ENCODE measurements at places on chromosomes 4 and X.

- no peak for DNase-seq
Measured at GRCh38 chrX:71612256-71612655, 6.1 kb downstream of the CXCR3 start.

DNA sequence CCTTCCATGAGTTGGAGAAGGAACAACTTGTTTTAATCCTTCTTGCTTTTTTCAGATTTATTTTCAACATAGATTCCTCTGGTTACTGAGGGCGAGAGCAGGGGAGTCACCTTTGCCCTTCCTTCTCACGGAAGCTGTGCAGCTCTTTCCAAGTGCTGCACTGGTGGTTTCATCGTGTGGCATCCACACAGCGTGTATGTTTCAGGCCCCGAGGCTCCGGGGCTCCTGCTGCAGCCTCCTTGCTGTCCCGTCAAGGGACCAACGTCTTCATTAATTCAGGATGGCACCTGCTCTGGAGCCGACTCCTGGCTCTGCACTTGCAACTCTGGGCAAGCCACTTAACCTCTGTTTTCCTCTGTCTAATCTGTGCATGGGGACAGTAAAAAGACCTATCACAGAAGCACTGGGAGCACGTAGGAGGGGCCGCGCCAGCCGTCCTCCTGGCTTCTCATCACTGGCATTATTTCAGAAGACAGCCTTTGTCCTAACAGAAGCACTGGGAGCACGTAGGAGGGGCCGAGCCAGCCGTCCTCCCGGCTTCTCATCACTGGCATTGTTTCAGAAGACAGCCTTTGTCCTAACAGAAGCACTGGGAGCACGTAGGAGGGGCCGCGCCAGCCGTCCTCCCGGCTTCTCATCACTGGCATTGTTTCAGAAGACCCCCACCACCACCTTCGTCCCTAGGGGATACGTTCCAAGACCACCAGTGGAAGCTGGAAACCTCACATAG is 117.8 kb upstream of the NKX1-1 start:
- no peak for DNase-seq

DNA sequence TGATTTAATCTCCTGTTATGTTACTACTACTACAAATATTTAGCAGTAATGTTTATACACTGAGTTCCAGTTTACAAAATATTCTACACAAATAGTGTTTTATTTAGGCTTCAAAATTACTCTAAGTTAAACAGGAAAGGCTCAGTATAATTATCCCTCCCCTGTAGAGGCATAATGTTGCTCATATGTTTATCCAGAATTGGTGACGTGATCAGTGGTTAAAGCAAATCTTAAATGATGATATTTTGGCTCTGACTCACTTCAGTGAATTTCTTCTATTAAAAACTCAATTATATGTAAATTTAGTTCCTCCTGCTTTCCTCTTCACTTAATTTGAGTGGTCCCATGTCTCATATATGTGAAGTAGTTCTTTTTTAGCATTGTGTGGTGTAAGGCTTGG is 438.5 kb downstream of the ADGRL3 start:
- no peak for DNase-seq

DNA sequence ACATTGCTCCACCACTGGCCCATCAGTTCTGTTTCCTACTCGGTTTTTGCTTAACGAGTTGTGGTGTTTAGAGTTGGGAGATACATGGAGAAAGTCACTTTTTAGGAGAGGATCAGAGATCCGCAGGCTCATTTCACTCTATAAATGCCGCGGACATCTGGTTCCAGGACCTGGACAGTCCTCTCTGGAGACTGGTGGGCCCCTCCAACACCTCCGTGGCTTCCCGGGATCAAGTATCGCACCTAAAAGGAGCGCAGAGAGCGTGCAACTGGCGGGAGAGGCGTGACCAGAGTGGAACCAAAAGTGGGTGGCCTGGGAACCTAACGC is 9.9 kb upstream of the CLTRN start:
- DNase-seq = no peak

DNA sequence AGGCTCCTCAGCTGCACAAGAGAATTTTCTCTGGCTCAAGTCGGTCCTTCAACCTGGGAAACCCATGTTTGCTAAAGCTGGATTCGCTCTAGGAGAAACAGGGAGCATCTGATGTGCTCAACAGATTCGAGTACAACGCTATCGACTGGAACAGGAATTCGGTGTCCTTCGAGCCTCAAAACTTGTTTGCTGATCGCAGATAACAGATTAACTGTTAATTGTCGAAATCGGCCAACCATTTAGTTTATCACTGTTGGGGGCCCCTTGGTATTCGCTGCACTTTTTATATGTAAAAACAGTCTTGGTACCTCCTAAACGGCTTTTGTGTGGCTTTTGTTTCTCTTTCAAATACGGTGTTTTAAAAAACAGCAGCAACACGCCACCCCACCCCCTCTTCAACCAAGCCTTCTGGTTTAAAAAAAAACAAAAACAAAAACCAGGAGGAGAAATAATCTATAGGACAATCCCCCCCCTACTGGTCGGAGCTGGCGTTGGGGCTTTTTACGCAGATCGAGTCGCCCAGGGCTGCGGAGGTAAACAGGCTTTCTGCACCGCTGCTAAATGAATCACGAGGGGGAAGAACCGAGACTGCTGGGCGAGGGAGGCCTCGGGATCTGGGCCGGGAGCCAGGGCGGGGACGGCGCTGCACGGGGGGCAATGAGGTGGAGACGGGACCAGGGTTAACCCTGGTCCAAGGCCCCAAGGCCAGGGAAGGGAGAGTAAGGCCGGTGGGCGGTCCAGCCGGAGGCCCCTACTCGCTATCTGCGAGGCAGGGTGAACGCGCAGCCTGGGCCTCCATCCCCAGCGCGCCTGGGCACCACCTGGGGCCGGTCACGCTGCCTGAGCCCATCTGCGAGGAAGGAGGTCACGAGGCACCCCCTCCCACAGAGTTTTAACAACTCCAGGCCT is 71.7 kb upstream of the BCOR start:
- DNase-seq = peak; percentile 85

DNA sequence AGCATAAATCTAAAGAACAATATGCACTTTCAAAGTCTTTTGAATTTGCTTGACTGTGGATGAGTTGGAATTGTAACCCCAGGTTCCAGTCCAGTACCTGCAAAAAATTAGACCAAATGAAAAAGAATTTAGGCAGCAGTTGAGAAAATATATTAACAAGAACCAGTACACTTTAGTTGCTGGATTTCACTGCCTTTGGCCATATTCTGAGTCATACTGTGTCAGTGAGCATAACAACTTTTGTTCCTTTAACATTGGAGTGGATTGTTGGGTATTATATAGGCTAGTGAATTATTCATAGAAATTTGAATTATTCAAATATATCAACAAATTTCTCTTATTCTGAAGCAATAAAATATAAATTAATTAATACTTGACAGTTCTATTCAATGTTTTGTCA is 101.5 kb upstream of the SMAD1 start:
- no peak for DNase-seq

DNA sequence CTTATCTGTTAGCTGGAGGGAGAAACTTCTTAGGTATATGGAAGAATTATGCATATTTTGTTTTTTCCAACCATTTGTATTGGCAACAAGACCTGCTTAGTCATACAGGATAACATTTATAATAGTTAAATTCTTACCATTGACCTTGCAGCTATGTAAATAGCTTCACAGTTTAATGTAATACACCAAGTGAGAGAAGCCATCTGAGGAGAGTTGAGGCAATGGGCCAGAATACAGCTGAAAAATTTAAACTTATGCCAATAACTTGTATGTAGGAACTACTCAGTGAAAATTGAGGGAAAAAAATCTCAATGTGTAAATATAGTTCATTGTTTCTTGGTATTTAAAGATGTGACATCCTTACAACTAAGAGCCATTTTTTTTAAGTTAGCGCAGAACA is 273.5 kb downstream of the DACH2 start:
- no peak for DNase-seq

- no peak for DNase-seq
Measured at GRCh38 chr4:174420316-174420715, 102.0 kb downstream of the HPGD start.

- peak; percentile 27 for DNase-seq
Measured at GRCh38 chr4:177441061-177441802, 1.0 kb downstream of the AGA start.

DNA sequence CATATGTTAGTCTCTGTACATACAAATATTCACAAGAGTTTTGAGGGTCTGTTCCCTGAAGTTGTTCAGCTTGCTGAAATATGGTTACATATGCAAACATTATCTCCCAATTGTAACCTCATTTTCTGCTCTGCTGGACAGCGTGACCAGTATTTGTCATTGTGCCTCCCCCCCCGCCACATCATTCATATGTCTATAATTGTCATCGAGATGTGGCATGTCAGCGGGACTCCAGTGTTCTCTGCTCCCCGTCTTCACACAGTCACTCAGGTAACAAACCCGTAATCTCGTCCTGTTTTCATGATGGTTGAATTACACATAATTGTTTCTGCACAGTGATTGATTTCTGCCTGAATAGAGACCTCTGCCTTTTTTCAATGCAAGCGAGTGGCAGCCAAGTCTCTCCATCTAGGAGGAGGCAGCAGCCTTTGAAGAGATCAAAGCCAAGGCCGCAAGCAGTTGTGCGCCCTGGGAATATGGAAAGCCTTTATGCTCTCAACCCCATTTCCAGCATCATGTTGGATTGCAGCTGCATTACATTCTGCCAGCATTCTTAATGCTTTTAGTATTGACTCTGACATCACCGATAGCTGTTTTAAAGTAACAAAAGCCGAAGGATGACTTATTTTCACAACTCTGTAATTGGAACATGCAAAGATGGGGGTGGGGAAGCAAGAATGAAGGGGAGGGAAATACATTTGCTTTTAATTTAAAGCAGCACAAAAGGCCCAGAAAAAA is 27.4 kb downstream of the LEF1 start:
- no peak for DNase-seq

DNA sequence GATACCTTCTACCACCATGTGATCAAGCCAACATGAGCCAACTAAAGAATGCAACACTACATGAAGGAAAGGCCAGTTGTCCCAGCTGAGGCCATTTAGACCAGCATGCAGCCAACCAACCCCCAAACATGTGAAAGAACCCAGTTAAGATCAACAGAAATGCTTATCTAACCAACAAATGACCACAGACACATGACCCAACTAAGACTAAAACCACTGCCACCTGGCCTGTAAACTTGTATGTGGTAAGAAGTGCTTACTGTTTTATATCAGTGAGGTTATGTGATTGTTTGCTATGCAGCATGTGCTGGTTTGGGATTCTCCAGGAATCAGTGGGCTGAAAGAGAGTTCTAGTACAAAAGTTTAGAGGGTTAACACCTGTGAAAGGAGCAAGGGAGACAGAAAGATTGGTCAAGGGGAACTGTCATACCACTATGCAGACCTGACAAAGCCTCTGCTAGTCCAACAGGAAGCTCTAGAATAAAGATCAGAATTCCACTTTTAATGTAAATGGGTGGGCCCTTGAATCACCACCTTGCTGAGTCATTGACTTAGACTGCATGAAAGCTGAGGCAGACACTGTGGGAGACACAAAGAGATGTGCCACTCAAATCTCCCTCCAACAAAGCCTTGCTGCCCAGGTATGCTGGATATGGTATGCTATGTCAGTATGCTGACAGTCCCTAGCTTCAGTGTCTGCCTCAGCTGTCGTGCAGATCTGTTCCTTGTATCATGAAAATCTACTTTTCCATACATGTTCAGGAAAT is 6.1 kb upstream of the SH3D19 start:
- no peak for DNase-seq

- DNase-seq = no peak
Measured at GRCh38 chr4:58962424-58962823, 1852.2 kb upstream of the IGFBP7 start.

DNA sequence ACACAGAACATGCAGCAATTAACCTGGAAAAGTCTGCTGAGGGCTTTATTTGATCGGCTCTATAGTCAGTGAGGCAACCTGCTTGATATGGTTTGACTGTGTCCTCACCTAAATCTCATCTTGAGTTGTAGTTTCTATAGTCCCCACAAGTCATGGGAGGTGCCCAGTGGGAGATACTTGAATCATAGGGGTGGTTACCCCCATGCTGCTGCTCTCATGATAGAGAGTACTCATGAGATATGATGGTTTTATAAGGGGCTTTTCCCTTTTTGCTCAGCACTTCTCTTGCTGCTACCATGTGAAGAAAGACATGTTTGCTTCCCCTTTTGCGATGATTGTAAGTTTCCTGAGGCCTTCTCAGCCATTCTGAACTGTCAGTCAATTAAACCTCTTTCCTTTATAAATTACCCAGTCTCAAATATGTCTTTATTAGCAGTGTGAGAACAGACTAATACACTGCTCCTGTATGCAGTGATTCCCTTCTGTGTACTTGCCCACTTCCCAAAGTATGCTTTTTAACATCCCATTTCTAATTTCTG is 78.2 kb downstream of the NPFFR2 start:
- DNase-seq = no peak

DNA sequence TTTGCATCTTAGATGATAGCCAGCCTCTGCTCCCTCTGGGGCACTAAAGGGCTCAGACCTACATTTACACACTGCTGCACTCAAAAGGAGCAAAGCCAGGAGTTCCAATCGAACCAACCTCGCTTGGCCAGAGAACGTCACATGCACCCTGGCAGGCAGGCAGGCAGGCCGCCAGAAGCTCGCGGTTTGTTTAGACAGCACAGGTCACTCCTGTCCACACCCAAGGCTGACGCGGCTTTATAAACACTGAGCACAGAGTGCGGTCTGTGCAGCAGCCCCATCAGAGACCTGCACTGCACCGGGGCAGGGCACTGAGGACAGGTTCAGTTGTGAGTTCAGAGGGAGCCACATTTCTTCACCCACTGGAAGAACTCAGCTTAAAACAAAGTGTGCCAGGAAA is 143.9 kb downstream of the BCOR start:
- no peak for DNase-seq

DNA sequence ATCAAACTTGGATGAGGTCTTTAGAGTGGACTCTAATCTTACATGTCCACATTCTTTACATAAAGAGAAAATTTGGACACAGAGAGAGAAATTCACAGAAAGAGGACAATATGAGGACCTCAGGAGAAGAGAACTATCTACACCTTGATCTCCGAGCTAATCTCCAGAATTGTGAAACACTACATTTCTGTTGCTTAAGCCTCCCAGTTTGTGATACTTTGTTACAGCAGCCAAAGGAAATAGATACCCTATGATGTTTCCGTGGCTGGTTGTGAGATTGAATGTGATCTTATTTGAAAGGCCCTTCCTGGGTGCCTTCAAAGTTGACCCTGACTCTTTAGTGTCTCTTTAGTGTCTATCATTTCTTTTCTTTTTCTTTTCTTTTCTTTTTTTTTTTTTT is 326.1 kb upstream of the CLNK start:
- DNase-seq = no peak

- no peak for DNase-seq
Measured at GRCh38 chr4:122212880-122213279, 60.7 kb downstream of the BLTP1 start.

- no peak for DNase-seq
Measured at GRCh38 chr4:141410839-141411238, 190.1 kb downstream of the ZNF330 start.

- DNase-seq = no peak
Measured at GRCh38 chr4:79678472-79679202, 270.6 kb upstream of the GK2 start.

- peak; percentile 68 for DNase-seq
Measured at GRCh38 chr4:121726642-121727268, 30.0 kb upstream of the ANXA5 start.

GRCh38 chr4:70914000-70914399 is 11.8 kb downstream of the MOB1B start:
- DNase-seq = no peak

All from CD4-positive, alpha-beta T cell treated with Interleukin-15 for 4 hours (primary cell).